ENCODE measurements at places on chromosomes 1 and 21.

DNA sequence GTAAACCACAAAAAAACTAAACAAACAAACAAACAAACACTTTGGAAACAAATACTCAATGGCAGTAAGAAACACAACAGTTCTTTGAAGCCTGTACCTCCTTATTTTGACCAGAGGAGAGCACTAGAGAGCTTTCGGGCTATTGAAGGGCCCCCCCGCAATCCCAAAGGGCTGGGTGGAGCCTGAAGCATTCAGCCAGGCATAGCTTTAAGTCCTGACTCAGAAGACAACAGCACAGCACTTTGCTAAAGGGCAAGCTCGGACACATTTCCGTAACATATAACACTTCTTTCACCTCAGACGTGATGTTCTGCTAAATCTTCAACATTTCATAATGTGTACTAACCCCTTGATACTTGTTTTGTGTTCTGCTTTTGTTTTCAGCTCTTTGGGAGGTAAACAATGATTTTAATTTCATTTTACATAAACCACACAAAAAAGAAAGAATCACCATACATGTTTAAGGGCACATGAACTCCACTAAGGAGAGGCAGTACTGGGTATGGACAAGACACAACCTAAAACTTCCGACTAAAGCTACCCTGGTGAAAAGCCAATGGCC lies 9.7 kb upstream of the SHCBP1L start:
- peak; percentile 87 for DNase-seq

DNA sequence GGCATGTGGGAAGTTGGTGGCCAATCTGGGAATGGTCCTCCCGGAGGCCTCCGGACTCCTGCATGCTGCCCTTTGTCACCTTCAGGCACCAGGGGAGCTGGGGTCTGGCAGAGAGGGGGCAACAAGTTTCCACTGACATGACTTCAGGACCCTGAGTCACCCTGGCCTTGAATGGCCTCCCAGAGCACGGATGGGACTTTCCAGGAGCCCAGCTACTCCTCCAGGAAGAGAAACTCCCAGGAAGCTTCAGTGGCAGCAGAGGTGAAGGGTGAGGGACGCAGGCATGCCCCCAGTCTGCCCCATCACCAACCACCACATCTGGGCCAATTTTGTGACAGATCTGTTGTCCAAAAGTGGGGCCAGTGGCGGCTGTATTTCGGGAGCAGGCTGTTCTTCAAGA lies 55.9 kb upstream of the WASF2 start:
- DNase-seq: no peak

DNA sequence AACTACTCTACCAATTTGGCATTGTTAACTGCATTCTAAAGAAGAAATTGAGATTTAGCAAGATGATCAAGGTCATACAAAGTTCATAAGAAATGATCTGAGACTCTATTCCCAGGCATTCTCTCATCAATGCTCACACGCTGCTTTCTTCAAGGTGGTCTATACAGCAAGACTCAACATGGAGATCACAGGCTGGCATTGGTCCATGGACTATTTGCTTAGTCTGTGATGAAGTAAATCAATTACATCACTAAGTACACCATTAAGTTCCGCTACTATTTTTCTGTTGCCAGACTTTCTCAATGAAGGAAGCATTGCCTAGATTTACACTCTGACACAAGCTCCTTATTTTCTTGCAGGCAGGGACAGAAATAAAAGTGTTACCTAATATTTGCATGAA lies 51.9 kb upstream of the CYP2J2 start:
- peak; percentile 10 for DNase-seq

DNA sequence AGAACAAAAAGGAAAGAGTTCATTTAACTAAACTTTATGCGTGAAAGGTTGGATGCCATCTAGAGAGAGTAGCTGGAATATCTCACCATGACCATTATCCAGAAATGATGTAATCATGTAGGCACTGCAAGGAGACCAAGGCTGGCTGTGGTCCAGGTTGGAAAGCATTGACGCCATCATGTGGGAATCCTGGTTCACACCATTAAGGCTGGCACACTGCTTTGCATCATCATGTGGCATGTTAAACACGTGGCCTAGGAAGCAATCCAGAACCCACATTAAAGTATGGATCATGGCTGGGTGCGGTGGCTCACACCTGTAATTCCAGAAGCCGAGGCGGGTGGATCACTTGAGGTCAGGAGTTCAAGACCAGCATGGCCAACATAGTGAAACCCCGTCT lies 4.3 kb downstream of the ADAMTS1 start:
- no peak for DNase-seq

DNA sequence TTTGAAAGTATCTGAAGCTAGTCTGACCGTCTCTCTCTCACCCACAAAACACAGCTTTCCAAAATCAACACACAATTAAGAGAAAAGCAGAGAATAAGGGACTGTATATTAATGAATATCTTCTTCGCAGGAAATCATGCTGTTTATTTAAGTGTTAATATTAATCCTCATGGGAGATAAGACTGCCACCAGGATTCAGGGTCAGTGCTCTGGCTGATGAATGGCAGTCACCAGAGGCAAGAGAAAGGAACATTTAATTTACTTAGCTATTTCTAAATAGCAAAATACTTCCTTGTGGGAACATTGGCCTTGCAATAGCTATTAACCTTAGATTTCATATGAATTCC lies 2.2 kb downstream of the SCYL3 start:
- no peak for DNase-seq

GRCh38 chr1:231694465-231695077 lies 68.0 kb downstream of the DISC1 start:
- DNase-seq: no peak

DNA sequence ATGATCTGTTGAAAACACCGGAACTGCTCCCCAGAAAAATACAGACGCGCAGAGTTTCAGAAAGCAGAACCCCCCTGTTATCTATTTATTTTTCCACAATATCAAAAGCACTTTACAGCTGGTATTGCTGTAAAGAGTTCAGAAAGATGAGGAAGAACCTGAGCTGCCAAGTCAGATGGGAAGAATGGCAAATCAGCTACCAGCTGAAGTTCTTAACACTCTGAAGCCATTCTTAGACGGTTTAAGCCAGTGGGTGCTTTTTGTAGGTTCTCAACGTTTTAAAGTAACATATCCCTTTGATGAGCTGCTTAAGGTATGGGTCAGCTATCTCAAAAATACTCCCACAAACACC lies 714 bp upstream of the AKIRIN1 start:
- no peak for DNase-seq

- no peak for DNase-seq
Observed at GRCh38 chr1:109151146-109151990, 37.5 kb downstream of the ELAPOR1 start.

- DNase-seq: no peak
Observed at GRCh38 chr1:70518106-70518505, 107.0 kb downstream of the CTH start.

GRCh38 chr1:16300436-16300835 lies 51.8 kb downstream of the FBXO42 start:
- peak; percentile 11 for DNase-seq

GRCh38 chr1:203216274-203217138 lies 13.0 kb downstream of the CHIT1 start:
- DNase-seq: peak; percentile 68

DNA sequence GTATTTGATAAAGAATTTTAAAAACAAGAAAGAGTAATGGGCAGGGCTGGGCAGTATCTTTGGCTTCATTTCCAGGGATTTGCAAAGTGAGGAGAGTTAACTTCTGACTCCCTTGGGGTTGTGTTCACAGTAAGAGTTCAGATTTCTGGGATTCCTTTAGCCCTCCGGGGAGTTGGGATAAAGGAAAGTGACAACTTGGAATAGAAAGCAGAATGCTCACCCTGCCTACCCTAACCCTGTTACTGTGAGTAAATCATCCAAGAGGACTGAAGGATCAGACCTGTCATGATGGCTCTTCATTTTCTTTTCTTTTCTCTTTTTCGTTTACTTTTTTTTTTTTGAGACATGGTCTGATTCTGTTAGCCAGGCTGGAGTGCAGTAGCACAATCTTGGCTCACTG lies 76.1 kb downstream of the CACHD1 start:
- no peak for DNase-seq

- no peak for DNase-seq
Observed at GRCh38 chr21:39350094-39351005, 1.5 kb upstream of the HMGN1 start.

GRCh38 chr1:238404921-238405320 lies 514.2 kb upstream of the ZP4 start:
- no peak for DNase-seq

DNA sequence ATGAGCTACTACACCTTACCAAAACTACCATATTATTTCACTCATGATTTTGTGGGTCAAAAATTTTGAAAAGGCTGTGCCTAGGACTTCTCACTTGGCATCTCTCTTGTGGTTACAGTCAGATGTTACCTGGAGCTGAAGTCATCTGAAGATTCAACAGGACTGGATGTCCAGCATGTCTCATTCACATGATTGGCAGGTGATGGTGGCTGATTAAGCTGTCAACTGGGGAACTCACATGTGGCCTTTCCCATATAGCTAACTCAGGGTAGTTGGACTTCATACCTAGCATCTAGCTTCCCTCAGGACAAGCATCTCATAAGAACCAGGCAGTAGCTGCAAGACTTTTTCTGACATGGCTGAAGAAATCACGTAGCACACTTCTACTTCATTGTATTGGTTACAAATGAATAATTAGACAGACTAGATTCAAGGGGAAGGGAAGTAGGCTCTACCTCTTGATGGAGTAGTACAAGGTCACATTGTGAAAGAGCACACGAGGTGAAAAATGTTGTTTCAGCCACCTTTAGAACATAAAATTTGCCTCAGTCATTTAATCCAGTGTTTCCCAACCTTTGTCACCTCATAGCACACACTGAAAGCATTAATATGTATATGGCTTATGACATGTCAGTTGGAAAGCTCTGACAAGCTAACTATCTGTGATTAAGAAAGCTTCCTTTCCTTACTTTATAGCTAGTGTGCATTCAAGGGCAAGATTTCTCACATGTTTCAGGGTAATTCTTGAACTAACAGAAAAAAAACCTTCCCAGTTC lies 68.0 kb upstream of the PTGFRN start:
- DNase-seq: no peak

DNA sequence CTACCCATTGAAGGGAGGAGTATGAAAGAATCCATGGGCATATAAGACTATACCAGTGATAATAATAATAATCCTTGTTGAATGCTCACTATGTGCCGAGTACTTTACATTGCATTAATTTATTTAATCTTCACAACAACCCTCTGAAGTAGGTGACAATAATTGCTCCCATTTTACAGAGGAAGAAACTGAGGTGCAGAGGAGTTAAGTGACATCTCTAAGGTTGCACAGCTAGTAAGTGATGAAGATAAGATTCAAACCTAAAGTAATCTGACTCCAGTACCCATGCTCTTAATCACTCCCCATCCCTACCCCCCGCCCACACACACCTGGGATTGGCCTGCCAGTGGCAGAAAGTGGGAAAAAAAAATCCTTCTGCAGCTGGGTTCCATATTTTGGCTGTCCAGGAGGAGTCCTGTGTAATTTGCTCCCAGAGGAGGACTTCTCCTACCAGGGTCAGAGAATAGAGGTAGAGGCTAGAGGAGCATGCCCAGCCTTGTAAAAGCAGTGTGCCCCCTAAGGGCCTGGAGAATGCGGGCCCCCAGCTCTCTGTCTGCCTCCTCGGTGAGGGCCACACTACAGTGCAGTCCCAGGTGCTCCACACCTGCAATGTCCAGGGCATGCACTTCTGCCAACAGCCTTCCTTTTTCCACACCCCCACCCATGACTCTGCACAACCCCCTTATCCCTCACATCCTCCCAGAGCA lies 57.8 kb downstream of the TMEM53 start:
- DNase-seq: no peak

GRCh38 chr1:119968068-119968492 lies 71.8 kb upstream of the ADAM30 start:
- peak; percentile 38 for DNase-seq

DNA sequence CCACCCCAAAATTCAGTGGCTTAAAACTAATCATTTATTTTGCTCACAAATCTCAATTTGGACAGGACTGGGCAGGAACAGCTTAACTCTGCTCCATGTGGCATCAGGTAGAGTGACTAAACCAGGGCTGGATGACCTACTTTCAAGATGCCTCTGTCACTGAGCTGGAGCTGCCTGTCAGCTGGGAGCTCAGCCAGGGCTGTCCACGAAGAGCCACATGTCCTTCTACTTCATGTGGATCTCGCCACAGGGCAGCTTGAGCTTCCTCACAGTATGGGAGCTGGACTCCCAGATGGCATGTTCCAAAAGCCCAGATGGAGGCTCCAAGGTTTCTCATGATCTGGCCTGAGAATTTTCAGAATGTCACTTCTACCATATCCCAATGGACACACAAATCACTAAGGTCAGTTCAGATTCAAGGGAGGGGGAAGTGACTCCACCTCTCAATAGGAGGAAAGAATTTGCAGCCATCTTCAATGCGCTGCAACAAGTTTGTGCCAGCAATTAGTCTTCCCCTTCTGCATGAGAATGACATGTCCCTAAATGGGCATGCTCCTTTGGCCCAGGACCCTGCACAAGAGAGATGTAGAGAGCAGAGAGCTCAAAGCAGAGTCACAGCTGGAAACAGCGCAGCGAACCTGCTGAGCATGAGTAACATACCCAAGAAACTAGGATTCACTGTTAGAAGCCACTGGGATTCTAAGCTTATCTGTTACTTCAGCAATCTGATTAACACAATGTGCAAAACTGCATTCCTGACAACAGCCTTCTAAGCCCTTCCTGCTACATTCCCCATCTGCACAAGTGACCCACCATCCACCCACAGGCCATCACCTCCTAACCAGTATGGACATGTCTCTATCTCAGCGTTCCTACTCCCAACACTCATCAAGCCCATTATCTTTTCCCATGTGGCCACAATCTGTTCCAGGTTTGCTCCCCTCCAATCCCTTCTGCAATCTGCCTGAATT lies 17.0 kb downstream of the HLCS start:
- no peak for DNase-seq

- peak; percentile 91 for DNase-seq
Observed at GRCh38 chr1:209012443-209013196, 570.9 kb upstream of the CAMK1G start.
